ENCODE measurements at places on chromosomes 12 and 14. TPM values are rescaled to one million over a fixed set of nuclear protein-coding genes. Genes with fewer than 3 reads are reported as not detected.

SLCO1C1 gene
- not detected for total RNA-seq

SLC24A4 gene
- total RNA-seq: 0.03 TPM

ASB2 gene
- total RNA-seq: not detected

- no peak for DNase-seq
These were observed 131.2 kb downstream of the AKAP6 start for GRCh38 chr14:32460267-32460666.

SMIM41 gene
- total RNA-seq: not detected

GRCh38 chr14:95533822-95534221, 1.0 kb upstream of the GLRX5 start:
- no peak for DNase-seq

DNA sequence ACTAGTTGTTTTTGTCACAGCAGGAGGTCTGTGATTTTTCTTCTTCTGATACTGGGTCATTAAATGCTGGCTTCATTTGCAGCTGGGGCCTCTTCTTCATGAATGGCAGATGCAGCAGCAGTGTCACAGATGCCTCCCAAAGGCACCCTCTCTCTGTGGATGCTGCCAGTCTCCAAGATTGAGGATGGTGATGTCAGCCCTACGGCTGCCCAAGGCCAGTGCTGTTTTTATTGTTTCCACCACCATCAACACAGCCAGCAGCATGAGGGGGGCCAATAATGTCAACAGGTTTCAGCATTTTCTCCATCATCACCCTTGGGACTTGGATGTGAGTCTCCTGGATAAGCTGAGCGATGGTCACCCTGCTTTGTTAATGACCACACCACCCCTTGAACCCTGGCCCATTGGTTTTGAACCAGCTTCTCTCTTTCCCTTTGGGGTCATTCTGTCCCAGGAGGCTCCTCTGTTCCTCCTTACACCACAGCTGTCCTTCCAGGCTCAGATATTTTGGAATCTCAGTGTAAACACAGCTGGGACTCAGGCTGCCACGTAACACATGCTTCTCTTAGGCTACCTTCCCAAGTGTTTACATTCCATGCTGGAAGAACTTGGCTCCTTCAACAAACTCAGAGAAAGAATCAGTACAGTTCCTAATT, 151.7 kb upstream of the DDHD1 start:
- no peak for DNase-seq

- DNase-seq: peak; percentile 85
These were observed 1.0 kb upstream of the CDK17 start for GRCh38 chr12:96401076-96401871.

BTBD6 gene
- total RNA-seq: 56.3 TPM

DNA sequence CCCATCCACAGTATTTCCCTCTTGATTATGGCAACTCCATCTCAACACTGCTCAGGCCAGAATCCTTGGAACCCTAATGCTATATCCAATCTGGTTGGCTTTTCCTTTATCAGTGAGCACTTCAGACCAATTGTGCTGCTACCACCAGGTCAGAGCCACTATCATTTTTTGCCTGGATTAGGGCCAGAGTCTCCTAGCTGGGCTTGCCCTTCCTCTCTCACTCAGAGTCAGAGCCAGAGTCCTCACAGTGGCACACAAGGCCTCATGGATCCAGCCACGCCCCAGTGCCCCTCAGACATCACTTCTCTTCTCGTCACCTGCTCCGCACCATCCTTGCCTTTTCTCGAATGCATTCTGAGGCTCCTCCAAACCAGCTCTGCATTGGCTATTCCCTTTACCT, 211.1 kb downstream of the ANO6 start:
- no peak for DNase-seq

GRCh38 chr12:1576410-1577241, 17.8 kb downstream of the FBXL14 start:
- DNase-seq: no peak
